ENCODE measurements at places on chromosomes 7 and 10. TPM values are rescaled to one million over a fixed set of nuclear protein-coding genes. Genes with fewer than 3 reads are reported as not detected.

- H3K4me1 ChIP-seq = peaks cover 14% of the 10 kb centered on the region
Measured at GRCh38 chr7:42193471-42194129, 43.4 kb downstream of the GLI3 start.

SMKR1 gene
- total RNA-seq = 2.1 TPM

- H3K4me3 ChIP-seq = no peak overlapping the region
- H3K36me3 ChIP-seq = no peaks in the 10 kb centered on the region
- H3K27ac ChIP-seq = no peak overlapping the region
- H3K27me3 ChIP-seq = peaks cover 37% of the 10 kb centered on the region
Measured at GRCh38 chr7:289209-289755, 688 bp upstream of the FOXL3 start.

GRCh38 chr10:71737001-71737833, 17.6 kb upstream of the C10orf105 start:
- DNase-seq = no peak
- peaks cover under 1% of the 10 kb centered on the region for H3K36me3 ChIP-seq
- peak overlapping the region; percentile 59 for H3K4me3 ChIP-seq
- peaks cover 78% of the 10 kb centered on the region for H3K4me1 ChIP-seq

- H3K36me3 ChIP-seq = peaks cover 2% of the 10 kb centered on the region
- no peak for DNase-seq
- H3K4me1 ChIP-seq = no peaks in the 10 kb centered on the region
- no peak overlapping the region for H3K27ac ChIP-seq
Measured at GRCh38 chr10:126872768-126873167, 32.5 kb upstream of the DOCK1 start.
